ENCODE measurements at places on chromosomes 7 and 10. TPM values are rescaled to one million over a fixed set of nuclear protein-coding genes. Genes with fewer than 3 reads are reported as not detected.

The KEL gene
- total RNA-seq = 0.05 TPM

The TRA2A gene
- 17.7 TPM for total RNA-seq

The PTPN20 gene
- total RNA-seq = 4.5 TPM

The ELMO1 gene
- total RNA-seq = 2.7 TPM

The KCNIP2 gene
- 0.94 TPM for total RNA-seq

The ZNF365 gene
- 0.05 TPM for total RNA-seq

The ITGA8 gene
- total RNA-seq = 13.8 TPM

The TLX1 gene
- not detected for total RNA-seq

The MMP21 gene
- 0.15 TPM for total RNA-seq

The PARD3 gene
- 19.7 TPM for total RNA-seq
